Diencephalon (tissue), 1 donor: ENCODE measurements at places on chromosomes 11 and 22. TPM values are rescaled to one million over a fixed set of nuclear protein-coding genes. Genes with fewer than 3 reads are reported as not detected.

Gene OR56A5
- not detected for total RNA-seq

Gene ACAD8
- total RNA-seq, result 27.0 TPM

Gene SAA2
- not detected for total RNA-seq

Gene TTC28
- total RNA-seq, result 33.7 TPM

Gene ARSA
- 6.9 TPM for total RNA-seq

Gene PHETA2
- 3.5 TPM for total RNA-seq

Gene MARK2
- total RNA-seq, result 18.2 TPM

Gene PGR
- total RNA-seq, result 0.46 TPM
